Liver (tissue), 10 donors: ENCODE measurements at places on chromosomes 4 and X. TPM values are rescaled to one million over a fixed set of nuclear protein-coding genes. Genes with fewer than 3 reads are reported as not detected.

The NIPAL1 gene
- polyA plus RNA-seq = 4.3 TPM

The TRIM60 gene
- not detected for polyA plus RNA-seq

The KANTR gene
- polyA plus RNA-seq = 2.7 TPM

The BEND2 gene
- not detected for polyA plus RNA-seq

DNA sequence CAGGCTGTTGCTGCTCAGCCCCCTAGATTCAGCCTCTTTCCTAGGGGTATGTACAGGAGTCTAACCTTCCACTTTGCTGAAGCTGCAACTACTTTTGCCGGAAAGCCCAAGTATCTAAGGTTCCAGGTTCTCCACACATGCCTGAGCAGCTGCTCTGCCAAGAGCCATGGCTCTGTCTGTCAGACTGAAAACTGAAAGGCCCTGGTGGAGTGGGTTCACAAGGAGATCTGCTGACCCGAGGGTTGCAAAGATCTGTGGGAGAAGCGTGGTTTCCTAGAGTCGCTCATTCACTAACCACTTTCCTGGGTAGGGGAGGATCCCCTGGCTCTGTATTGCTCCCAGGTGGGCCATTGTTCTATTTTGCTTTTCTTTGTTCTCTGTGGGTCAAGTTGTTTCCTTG is 6.0 kb upstream of the PNMA6F start:
- no peak for DNase-seq

DNA sequence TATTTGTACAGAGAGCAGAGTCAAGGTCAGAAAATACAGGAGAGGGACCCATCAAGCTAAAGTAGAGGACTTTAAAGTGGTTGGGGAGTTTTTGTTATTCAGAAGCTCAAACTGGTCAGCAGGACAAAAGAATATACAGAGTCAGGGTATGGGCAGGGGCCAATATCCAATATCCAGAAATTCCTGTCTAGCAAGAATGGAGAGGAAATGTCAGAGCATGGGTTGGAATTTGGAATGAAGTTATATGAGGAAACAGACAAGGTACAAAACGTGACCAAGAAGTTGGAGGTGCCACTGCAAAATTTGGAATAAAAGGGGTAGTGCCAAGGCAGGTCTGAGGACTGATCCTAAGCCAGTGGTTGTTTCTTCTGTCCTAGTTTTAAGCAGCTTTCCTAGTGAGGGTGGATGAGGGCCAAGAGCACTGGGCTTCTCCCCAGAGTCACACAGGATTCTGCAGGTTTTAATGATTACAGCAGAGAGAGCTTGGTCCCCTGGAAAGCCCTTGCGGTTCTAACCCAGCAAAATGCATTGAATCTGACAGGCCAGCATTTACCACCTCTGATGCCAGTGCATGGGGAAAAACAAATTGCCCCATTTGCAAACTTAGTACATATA is 304.7 kb upstream of the FTHL17 start:
- no peak for DNase-seq

DNA sequence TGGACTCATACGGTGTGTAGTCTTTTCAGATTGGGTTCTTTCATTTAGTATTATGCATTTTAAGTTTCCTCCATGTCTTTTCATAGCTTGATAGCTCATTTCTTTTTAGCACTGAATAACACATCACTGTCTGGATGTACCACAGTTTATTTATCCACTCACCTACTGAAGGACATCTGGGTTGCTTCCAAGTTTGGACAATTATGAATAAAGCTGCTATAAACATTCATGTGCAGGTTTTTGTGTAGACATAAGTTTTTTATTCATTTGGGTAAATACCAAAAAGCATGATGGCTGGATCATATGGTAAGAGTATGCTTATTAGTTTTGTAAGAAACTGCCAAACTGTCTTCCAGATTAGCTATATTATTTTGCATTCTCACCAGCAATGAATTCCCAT is 29.0 kb downstream of the CNOT6L start:
- no peak for DNase-seq

DNA sequence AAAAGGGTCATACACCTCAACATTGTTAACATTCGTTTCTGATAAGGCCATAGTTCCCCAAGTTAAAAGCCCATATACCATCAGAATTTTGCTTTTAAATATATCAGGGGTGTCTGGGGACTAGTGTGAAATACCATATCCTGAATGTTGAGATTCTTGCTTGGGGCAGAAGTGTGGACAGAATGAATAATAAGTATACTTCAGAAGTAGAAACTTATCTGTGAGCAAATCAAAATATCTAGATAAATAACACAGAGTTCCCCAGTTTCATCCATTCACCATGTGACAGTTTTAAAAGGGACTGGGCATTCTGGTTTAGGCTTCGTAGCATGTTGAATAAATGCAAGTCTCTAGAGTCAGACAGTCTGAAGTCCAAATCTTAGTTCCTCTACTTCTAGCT is 110.5 kb downstream of the CHRNA9 start:
- no peak for DNase-seq

DNA sequence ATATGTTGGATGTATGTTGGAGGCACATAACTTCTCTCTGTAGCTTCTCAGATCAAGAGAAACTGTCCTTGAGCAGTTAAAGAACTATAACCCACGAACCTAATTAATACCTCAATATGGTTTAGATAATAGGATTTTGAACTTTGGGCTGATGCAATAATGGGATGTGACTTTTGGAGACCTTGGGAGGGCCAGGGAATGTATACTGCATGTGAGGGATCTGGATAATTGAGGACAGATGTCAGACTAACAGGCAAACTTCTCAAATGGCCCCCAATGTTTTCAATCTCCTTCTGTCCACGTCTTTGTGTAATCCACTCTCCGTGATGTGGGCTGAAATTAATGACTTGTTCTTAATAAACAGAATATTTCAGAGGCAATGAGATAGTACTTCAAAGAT is 202.2 kb upstream of the FAT4 start:
- no peak for DNase-seq
